ENCODE measurements at places on chromosomes 3 and 15.

DNA sequence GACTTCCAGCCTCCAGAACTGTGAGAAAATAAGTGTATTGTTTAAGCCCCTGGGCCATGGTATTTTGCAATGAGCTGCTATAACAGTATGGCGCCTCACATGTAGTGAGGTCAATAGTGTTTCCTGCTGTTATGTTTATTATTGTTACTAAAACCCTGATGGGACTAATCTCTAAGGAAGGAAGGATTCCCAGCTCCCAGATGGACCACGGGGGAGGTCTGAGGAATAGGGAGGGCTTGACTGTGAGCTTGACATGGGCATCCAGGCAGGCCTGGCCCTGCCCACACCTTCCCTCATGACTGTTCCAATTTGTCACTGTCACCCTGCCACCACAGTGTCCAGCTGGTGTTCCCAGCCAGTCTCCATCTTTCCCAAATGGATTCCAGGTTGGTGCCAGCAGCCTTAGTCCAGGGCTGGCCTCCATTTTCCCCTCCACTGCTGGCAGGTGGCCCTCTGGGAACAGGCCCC, 14.5 kb upstream of the SLC41A3 start:
- H3K27ac ChIP-seq, result peak overlapping the region; percentile 96
- no peak for DNase-seq
- H3K4me1 ChIP-seq, result peaks cover 39% of the 10 kb centered on the region
- H3K36me3 ChIP-seq, result no peaks in the 10 kb centered on the region
- H3K27me3 ChIP-seq, result no peaks in the 10 kb centered on the region

- peaks cover 9% of the 10 kb centered on the region for H3K36me3 ChIP-seq
- H3K27me3 ChIP-seq, result no peaks in the 10 kb centered on the region
- DNase-seq, result no peak
- H3K4me1 ChIP-seq, result peaks cover 33% of the 10 kb centered on the region
- no peak overlapping the region for H3K27ac ChIP-seq
- H3K4me3 ChIP-seq, result peak overlapping the region; percentile 8
These were observed 3.2 kb downstream of the DTWD1 start for GRCh38 chr15:49624056-49624455.

DNA sequence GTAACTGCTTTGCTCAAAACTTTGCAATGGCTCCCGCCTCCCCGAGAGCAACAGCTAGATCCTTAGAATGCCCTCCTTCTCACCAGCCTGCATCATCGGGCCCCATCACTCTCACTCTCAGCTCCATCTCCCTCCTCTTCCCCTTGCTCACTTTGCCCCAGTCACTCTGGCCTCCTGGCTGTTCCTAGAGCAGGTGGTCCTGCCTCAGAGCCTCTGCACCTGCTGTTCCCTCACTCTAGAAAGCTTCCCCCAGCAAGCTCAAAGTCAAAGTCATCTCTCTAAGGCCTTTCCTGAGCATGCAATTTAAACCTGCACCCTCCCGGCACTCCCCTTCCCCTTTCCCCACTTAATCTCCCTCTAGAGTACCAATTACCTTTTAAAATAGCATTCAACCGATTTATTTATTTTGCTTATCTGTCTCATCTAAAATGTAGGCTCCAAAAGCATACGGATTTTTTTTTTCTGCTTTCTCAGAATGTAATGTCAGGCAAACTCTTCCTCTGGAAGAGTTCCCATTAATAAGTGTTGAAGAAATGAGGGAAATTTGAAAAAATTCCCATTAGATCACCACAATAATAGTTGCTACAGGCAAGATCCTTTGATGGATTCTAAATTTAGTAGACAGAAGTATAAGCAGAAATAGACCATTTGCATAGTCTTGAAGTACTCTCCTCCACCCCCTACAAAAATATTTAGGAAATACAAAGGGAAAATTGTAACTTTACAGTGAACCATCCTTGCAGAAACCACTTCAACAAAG, 15.9 kb upstream of the HES1 start:
- H3K36me3 ChIP-seq, result no peaks in the 10 kb centered on the region
- no peaks in the 10 kb centered on the region for H3K4me1 ChIP-seq
- DNase-seq, result no peak

DNA sequence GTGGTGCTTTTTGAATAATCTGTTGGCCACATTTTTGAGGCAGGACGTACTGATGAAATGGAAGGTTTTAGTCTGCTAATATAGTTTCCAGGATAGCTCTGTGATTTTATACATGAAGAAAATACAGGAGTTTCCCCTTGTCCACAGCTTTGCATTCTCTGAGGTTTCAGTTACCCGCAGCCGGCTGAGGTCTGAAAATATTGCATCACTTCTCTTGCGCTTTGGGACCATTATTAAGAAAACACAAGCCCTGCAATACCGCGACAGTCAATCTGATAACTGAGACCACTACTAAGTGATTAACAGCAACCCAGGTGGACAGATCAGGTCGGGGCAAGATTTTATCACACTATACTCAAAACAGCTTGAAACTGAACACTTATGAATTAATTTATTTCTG, 33.0 kb downstream of the BLM start:
- H3K4me1 ChIP-seq, result no peaks in the 10 kb centered on the region
- no peak for DNase-seq
- H3K4me3 ChIP-seq, result no peak overlapping the region
- no peaks in the 10 kb centered on the region for H3K27me3 ChIP-seq
- H3K36me3 ChIP-seq, result no peaks in the 10 kb centered on the region

DNA sequence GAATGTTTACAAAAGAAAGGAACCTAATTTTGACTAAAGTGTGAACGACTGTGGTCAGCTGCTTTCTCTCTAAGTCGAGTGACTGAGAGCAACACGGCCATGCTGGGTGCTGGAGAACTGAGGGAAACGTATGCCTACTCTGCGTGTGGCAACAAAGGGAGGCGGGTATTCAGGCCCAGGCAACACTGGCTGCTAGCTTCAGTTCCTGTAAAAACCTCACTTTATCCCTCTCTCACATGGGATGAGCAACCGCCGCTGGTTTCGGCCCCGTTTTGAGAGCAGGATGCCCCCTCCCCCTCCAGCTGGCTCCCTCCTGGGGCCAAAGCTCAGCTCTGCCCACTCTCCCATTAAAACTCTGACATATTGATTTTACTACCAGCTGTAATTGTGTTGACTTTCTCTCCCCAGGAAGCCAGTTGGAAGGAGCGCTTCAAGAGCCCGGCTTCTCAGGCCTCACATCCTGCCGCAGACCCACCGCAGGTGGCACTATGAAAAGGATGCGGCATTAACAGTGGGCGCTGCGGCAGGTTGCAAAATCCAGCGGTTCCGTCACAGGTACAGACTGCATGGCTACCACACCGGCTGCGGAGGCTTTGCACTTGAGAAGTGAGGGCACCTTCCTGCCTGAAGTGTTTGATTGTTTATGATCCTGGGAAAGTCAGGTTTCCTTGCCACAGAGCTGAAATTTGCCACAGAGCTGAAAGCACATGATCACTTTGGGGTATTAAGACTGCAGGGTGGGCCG, 12.7 kb downstream of the PLXND1 start:
- peaks cover 1% of the 10 kb centered on the region for H3K36me3 ChIP-seq
- H3K4me3 ChIP-seq, result peak overlapping the region; percentile 6
- DNase-seq, result no peak

DNA sequence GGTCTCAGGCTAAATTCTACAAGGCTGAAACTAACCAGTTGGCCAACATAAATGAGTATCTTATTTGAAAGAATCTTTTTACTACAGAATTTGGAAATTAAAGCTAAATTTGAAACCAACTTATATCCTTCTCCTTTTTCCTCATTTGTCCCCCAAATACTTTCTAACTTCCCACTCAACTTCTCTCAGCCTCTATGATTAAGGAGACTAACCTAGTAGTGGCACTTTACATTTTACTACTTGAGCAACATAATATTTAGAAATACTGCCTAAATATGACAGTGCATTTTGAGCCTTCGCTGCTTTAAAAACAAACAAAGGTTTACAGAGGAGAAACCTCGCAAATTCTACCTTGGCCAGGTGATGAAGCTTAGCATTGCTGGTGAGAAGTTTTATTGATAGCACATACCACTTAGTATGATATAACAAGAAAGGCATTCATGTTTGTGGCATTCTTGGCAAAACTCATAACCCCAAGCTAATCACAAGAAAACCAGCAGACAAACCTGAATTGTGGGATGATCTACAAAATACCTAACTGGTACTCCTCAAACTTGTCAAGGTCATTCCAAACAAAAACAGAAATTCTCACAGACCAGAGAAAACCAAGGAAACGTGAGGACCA, 432.1 kb upstream of the CFAP20DC start:
- H3K27ac ChIP-seq, result no peak overlapping the region
- no peaks in the 10 kb centered on the region for H3K36me3 ChIP-seq
- H3K4me3 ChIP-seq, result no peak overlapping the region
- no peak for DNase-seq
- no peaks in the 10 kb centered on the region for H3K4me1 ChIP-seq
- no peaks in the 10 kb centered on the region for H3K27me3 ChIP-seq

DNA sequence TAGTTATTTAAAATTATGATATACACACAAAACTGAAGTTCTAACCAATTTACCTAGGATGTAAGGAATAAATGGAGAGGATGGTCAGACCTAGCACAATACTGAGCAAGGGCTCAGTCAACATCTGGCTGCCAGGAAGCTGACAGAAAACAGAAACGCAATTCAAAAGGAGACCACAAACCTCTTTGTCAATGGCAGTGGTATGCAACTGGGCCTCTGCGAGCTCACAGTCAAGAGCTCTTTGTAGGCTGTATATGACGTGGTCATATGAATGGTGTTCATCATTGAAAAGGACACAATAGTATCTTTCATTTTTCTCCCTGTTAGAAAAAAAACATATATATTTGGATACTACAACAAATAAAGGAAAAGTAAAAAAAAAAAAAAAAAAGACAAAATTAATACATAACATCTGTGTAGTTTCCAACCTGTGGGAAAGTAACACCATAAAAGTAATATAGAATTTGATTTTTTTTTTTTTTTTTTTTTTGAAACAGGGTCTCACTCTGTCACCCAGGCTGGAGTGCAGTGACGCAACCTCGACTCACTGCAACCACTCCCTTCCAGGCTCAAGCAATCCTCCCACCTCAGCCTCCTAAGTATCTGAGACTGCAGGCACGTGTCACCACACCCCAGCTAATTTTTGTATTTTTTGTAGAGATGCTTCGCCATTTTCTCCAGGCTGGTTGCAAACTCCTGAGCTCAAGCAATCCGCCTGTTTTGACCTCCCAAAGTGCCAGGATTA, 37.9 kb downstream of the UBR1 start:
- no peak overlapping the region for H3K27ac ChIP-seq
- no peak overlapping the region for H3K4me3 ChIP-seq
- H3K4me1 ChIP-seq, result no peaks in the 10 kb centered on the region
- H3K36me3 ChIP-seq, result peaks cover 9% of the 10 kb centered on the region
- DNase-seq, result no peak

DNA sequence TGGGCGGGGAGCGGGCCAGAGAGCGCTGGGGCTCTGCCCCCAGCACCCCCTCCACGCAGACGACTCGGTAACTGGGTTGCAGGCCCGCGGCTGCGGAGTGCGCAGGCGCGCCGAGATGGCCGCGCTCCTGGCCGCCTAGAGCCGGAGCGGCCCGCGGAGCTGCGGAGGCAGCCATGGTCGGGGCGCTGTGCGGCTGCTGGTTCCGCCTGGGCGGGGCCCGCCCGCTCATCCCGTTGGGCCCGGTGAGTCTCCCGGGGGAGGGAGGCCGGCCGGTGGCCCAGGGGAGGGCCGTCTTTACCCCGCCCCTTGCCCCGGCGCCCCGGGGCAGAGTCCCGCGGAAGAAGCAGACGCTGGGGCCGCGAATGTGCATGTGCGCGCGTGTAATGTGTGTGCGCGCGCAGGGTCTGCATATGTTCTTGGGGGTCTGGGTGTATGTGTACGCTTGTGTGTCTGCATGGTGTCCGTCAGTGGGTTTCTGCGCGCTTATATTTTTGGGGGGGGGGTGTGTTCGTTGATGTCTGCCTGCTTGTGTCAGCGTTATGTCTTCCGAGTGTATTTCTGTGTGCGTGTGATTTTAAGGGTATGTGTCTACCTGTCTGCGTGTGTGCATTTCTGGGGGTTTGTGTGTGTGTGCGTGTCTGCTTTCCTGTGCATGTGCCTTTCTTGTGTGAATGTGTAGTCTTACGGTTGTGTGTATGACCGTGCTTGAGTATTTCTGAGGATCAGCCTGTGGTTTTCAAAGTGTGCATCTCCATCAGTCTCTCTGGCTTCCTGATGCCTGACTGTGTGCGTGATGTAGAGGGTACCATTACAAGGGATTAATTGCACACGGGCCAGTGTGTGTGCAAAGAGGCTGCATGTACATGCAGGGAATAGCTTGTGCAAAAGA, at the start of gene ABHD14A:
ABHD14A (plus strand) TSS at position 102 of the 889 bp plus-strand sequence; CDS start at position 174, 72 bp downstream.
- peak within 1 kb of the TSS; percentile 92 for H3K4me3 ChIP-seq
- peaks cover 25% of the 10 kb centered on the region for H3K4me1 ChIP-seq
- H3K27ac ChIP-seq, result peak within 1 kb of the TSS; percentile 96
- no peak for DNase-seq
- H3K36me3 ChIP-seq, result no peaks in the 10 kb centered on the region
- no peaks in the 10 kb centered on the region for H3K27me3 ChIP-seq

DNA sequence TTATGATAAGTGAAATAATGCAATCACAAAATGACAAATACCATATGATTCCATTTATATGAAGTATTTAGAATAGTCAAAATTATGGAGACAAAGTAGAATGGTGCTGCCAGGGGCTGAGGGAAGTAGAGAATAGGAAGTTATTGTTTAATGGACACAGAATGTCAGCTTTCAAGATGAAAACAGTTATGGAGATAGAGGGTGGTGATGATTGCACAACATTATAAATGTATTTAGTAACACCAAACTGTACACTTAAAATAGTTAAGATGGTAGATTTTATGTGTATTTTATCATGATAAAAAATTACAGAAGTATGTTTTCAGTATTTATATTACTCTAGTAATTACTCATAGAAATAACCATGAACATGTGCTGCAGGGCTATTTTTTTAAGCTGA, 100.8 kb upstream of the AZI2 start:
- H3K27ac ChIP-seq, result no peak overlapping the region
- no peaks in the 10 kb centered on the region for H3K36me3 ChIP-seq
- H3K4me3 ChIP-seq, result no peak overlapping the region
- H3K4me1 ChIP-seq, result no peaks in the 10 kb centered on the region
- H3K27me3 ChIP-seq, result no peaks in the 10 kb centered on the region

DNA sequence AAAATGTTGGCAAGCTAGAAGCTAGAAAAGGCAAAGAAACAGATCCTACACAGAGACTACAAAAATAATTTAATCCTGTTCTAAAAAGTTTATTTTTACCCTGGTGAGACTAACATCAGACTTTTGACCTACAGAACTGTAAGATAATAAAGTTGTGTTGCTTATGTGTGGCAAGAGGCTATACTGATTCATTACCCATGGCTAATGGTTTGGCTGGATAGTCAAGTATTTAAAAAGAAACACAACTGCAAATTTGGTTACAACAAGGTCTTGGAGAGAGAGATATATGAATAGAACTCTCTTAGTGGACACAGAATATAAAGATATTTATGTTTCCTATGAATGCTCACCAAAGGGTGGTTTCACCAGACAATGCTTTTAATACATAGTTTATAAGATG, 364.2 kb upstream of the PLSCR5 start:
- no peaks in the 10 kb centered on the region for H3K4me1 ChIP-seq
- no peak overlapping the region for H3K27ac ChIP-seq
- no peak for DNase-seq
- H3K4me3 ChIP-seq, result no peak overlapping the region

GRCh38 chr15:31465083-31465955, 138.7 kb downstream of the KLF13 start:
- peaks cover 2% of the 10 kb centered on the region for H3K4me1 ChIP-seq
- H3K27me3 ChIP-seq, result no peaks in the 10 kb centered on the region
- DNase-seq, result no peak
- no peak overlapping the region for H3K4me3 ChIP-seq
